Fibroblast of skin of left quadriceps (primary cell): ENCODE measurements at places on chromosomes 2 and 18.

- no peak for DNase-seq
These were observed 133.9 kb downstream of the ARHGAP15 start for GRCh38 chr2:143263066-143263625.

GRCh38 chr2:80496346-80496745 lies 191.8 kb upstream of the LRRTM1 start:
- no peak for DNase-seq

GRCh38 chr18:48419277-48420022 lies 10.3 kb upstream of the ZBTB7C start:
- no peak for DNase-seq

DNA sequence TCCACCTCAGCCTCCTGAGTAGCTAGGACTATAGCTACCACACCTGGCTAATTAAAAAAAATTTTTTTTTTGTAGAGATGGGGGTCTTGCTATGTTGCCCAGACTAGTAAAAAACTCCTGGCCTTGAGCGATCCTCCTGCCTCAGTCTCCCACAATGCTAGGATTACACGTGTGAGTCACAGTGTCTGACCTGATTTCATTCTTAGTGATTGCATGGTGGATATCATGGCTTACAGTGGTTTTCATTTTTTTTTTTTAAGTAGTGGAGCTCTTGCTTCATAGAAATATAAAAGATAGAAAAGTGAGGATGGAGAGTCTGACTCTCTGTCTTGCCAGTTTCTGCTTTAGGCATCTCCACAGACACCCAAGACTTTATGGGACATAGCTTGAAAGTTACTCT lies 83.6 kb downstream of the CDC42EP3 start:
- DNase-seq: no peak

- DNase-seq: peak; percentile 6
These were observed 76.9 kb downstream of the AOX1 start for GRCh38 chr2:200662727-200663126.

DNA sequence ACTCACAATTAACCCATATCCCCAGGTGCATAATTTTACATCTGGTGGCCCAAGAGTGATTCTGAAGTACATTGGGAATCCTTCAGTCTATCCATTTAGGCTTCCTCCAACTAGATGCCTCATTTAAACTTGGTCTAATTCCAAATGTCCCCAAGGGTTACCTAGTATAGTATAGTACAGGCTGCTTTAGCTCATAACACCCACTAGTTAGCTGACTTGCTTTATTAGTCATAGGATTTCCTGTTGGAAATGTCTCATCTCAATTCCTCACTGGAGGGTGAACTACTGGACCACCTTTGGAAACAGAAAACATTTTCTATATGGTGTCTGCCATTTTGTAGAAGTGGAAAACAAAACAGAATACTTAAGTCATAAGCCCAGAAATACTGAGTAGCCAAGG lies 202.5 kb upstream of the SESTD1 start:
- DNase-seq: no peak

DNA sequence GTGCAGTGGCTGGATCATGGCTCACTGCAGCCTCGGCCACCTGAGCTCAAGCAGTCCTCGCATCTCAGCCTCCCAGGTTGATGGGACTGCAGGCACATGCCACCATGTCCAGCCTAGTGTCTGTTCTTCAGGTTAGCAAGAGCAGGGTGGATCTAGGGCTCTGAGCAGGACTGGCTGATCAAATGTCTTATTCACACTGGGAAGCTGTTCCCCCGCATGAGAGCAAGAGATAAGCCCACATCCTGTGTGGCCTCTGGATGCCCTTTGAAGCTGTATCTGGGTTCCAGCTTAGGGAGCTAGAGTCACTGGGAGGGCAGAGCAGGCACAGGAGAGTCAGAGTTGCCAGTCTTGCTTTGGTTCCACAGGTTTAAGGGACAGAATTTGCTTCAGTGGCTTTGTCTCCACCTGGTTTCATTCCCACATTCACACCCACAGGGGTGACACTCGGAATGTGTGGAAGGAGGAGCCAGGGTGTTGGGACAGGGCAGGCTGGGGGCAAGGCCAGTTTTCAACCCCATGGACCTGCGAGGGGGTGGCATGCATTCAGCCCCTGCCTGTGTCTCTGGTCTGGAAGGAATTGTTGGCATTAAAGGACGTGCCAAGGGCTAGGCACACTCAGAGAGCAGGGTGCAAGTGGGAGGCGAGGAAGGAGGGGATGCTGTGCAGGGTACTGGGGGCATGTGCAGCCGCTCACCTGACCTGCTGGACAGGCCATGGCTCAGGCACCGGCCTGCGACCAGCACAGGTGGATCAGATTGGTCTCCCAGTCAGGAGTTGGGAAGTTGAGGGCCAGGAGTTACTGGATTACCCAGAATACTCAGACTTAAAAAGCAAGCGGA lies 24.5 kb downstream of the PTPN18 start:
- DNase-seq: no peak

DNA sequence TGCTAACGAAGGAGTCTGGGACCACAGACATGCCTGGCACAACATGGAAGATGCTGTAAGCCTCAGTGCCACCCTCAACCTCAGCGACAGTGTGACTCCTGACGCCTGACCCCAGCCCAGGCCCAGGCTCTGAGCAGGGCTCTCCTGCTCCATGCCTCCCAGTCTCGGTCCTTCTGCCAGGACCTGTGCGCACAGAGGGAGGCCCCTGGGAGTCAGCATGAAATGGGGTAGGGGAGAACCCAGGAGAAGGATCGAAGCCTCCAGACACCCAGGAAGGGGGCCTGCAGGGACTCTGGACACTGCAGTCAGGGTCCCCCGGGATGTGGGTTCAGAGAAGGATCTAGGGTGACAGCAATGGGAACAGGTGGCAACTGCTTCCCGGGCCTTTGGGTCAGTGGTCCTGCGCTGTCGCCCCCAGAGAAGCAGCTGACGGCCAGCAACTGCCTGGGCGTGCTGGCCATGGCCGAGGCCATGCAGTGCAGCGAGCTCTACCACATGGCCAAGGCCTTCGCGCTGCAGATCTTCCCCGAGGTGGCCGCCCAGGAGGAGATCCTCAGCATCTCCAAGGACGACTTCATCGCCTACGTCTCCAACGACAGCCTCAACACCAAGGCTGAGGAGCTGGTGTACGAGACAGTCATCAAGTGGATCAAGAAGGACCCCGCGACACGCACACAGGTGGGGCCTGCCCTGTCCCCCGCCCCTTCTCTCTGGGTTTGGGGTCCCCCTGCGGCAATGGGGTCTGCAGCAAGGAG lies 233.9 kb downstream of the ATAD2B start:
- no peak for DNase-seq

GRCh38 chr18:657311-658000 lies at the start of gene TYMS:
TYMS (plus strand) TSS chr18:657653; CDS start chr18:657743, 90 bp downstream.
- DNase-seq: peak; percentile 8

- DNase-seq: no peak
These were observed 474.5 kb downstream of the PTPRM start for GRCh38 chr18:8041526-8042111.

DNA sequence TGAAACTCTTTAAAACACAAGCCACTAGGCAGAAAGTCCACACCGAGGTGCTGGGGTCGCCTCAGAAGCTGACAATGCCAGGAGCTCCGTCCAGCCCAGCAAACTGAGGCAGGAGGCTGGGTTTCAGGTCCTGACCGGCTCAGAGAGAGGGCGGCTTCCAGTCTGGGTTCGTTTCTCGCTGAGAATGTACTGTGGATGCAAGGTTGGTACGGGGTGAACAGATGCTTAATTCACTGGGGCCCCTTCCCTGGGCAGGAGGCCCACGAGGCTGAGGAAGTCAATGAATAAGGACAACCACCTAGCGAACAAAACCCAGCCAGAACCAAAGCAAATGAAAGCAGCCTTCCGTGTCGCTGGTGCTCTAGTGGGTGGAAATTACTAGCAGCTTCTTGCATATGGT lies 142.0 kb downstream of the RTP5 start:
- DNase-seq: no peak

DNA sequence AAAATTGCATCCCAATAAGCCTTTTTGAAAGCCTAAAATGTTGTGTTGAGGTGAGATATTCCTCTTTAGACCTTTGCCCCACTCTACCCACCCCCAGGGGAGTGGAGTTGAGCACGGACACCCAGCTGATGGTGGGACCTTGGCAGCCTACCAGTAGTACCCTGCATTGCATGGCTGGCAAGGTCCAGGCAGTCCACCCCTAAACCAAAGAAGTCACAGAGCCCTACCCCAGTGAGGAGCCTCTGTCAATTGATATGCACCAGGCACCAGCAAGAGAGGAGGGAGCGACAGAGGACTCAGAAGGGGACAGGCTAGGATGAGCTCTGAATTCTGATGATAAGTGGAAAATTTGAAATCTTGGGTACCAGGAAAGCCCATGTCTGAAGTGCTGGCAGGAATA lies 38.6 kb downstream of the MARCO start:
- no peak for DNase-seq

- DNase-seq: no peak
These were observed 94.0 kb downstream of the ZNF532 start for GRCh38 chr18:58958628-58959027.

DNA sequence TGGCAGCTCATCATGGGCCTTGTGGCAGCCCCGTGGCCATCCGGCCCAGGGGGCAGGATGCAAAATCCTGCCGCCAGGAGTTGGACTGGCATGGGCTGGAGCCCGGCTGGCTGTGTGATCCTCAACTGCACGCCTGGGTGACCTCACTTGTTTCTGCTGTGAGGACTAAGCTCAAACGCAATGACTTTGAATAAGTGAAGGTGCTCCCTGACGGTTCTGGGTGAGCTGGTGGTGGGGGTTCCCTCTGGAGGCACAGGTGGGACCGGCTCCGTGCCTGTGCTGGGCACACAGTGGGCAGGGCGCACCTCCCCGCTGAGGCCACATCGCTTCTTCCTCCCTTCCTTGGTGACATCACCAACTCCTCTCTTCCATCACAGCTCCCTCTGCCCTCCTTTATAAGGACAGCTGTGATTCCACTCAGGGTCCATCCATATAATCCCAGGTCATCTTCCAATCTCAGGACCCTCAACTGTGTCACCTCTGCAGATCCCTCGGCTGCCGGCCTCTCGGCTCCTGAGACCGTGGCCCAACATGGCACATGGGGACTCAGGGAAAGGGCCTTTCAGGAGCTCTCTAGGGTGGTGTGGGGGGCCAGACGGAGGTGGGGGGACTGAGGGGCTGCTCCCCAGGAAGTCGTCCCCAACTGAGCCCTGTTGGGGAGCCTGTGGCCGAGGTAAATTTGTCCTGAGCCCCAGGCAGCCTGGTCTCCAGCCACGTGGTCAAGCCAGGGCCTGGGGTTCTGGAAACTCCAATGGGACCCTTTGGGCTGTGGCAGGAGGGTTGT lies 75.5 kb upstream of the ODC1 start:
- no peak for DNase-seq

GRCh38 chr18:80157708-80158343 lies 48.8 kb downstream of the ADNP2 start:
- no peak for DNase-seq

DNA sequence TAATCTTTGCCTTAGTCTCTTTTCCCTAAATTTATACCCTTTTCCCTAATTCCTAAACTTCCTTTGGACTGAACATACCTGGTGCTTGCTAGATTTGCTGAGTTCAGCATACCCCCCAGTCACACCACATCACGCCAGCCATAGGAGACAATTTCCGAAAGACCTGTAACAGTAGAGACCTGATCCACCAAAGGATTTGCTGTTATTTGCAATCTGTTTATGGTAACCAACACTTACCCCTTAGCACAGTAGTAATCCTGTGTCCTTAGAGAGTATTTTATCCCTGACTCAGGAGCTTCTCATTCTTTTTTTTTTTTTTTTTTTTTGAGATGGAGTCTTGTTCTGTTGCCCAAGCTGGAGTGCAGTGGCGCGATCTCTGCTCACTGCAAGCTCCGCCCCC lies 8.6 kb downstream of the PSMG2 start:
- DNase-seq: no peak

GRCh38 chr2:33135645-33136044 lies 188.9 kb downstream of the LTBP1 start:
- DNase-seq: no peak

DNA sequence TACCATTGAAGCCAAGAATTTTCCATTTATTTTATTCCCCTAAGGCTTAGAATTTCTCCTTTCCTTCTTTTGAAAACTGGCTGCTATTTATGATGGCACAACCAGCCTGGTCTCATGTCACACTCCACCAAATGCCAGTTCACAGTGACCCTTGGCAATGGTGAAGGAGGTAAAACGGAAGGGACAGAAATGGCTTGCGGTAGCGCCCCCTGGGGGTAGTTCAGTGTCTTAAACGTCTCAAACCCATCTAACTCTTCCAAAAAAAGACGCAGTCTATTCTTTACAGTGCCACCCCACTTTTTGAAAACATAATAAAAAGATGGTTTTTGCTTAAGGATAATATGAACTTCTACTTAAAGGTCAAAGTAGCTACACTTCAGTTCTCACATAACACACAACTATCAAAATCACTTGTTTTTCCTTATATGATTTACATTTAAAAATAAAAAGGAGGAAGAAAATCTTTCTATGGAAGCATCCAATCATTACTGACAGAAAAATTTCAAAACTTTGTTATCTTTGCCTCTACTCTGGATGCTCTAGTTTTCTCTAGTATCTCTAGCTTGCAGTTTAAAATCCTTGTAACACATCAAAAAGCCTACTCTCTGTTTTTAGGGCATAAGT lies 28.0 kb downstream of the PNO1 start:
- DNase-seq: no peak

GRCh38 chr2:147488472-147488871 lies 356.4 kb upstream of the ACVR2A start:
- DNase-seq: no peak

DNA sequence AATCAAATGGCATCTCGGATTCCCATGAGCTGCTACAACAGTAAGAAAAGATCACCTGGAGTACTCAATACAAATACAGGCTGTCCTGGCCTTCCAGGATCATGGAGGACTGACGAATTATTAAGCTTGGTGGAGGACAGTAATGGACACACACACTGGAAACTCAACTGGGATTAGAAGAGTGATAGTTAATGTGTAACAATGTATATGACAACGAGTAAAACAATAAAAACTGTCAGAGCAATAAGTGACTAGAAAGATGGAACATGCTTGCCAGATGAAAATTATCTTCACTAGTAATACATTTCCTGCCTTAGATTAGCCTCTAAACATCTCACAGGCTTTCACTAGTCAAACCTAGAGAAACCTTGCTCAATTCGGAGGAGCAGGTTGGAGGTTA lies 49.2 kb upstream of the CDH20 start:
- DNase-seq: no peak

GRCh38 chr2:84963692-84964405 lies 7.1 kb upstream of the KCMF1 start:
- DNase-seq: no peak

DNA sequence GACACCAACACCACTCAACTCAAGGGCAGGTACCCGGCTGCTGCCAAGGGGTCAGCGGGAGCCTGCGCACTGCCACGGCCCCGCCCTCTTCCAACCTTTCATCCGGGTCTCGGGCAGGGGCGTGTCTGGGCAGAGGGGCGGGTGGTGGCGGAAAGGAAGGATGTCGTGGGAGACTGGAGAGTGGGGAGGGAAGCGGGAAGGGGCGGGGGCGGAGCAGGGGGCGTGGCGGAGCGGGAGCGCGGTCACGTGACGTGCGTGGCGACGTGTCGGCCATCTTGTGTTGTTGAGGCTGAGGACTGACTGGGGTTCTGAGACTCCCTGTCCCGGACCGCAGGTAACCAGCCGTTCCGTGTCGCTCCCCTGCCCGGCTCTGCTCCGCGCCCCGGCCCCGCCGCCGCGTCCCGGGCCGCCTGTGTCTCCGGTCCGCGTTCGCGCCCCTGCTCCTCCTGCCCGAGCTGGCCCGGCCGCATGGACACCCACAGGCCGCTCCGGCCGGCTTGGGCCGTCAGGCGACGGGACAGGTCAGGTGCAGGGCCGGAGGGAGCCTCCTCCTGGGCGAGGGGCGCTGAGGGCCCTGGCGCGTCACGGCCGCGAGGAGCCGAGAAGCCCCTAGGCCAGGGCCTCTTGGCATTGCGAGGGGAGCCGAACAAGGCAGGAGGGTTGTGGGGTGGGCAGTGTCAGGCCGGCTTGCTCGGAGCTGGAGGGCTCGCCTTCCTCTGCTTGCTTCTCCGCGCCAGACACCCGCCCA lies at the start of gene GIGYF2:
Gene GIGYF2 (plus strand): TSS at position 273 of the 748 bp plus-strand sequence. CDS start 37,867 bp downstream, outside the sequence.
- peak; percentile 89 for DNase-seq
